ENCODE measurements at places on chromosomes 4 and X.

DNA sequence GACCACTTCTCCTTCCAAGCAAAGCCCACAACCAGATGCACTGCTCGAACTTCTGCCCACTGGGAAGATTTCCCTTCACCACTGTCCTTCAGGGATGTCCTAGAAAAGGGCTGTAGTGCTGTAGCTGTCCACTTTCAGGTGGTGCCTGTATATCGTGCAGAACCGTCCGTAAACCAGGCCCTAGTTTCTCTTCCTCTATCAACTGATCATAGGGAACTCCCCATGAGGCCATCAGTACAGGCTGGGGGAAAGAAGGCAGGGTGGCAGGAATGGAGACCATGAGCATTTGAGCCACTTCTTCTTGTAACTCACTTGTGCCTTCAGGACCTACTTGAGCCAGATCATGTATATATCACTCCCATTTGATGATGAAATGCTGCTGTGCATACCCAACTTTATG, 57.3 kb upstream of the FAM9B start:
- no peak for DNase-seq

GRCh38 chrX:100880368-100880767, 6.2 kb upstream of the NOX1 start:
- no peak for DNase-seq

GRCh38 chr4:73762409-73762808, 22.0 kb downstream of the CXCL8 start:
- no peak for DNase-seq

DNA sequence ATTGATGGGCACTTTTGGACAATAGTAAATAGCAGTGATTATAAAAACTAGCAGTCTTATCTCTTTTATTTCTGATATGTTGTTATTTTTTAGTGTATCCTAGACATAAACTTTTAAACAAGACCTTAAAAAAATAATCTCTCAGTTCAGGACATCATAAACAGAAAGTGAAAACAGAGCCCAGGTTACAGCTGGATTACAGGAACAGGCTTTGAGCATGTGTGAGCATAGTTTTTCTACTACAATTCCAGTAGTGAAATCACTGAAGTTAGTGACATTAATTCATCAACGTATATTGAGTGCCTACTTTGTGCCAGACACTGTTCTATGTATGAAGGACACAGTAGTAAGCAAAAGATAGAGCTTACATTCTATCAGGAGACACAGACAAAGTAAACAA, 16.9 kb downstream of the TRIM75 start:
- DNase-seq = no peak

DNA sequence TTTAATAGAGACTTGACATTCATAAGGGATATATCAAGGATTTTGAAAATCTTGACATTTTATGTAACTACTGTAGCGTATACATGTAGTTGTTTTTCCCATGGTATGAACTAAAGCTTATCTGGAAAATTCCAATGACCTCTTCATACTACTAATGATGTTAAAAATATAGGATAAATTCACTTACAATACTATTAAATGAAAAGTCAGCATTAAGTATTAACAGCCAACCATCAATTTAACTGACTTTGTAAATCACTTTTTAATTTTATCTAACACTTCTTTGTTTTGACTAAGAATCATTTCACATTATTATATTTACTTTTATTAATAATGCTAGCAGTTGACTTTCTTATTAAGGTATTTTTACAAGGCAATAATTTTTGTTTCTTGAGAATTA, 34.2 kb downstream of the DCK start:
- no peak for DNase-seq

DNA sequence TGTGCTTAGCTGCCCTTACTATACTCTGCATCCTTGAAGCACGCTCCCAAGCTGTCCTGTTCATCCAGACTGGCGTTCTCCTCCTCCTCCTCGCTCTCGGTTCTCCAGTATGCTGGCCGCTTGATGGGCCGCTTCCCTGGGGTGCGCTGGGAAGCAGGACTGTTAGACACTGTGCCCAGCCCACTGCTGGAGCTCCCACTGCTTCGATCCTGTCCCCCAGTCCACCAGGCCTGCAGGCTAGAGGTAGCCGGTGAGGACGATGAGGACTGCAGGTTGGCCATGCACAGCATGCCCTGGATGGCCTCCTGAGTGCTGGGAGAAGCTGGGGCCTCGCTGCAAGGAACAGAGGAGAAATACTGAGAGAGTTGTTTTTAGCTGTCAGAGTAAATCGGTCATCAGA, 59.4 kb downstream of the PHF8 start:
- no peak for DNase-seq

- DNase-seq = no peak
Observed at GRCh38 chr4:52369649-52370048, 289.5 kb downstream of the USP46 start.

GRCh38 chr4:149964001-149964796, 114.0 kb upstream of the DCLK2 start:
- no peak for DNase-seq

- DNase-seq = no peak
Observed at GRCh38 chrX:12986164-12986779, 11.4 kb downstream of the TMSB4X start.

DNA sequence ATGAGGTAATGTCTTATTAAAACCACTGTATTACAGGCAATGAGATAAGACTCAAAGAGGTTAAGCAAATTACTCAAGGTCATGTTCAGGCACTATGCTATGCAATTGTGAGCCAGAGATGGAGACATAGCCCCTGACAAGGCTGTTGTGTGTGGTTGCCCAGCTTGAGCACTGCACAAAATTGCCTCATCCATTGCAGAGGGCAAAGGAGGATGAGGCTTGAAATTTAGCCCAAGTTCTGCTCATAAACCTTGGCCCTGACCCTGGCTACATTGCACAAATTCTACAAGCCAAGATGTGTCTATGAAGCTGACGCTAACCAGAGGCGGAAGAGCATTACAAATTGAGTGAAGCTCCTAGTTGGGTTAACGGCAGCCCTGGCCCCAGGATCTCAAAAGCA, 65.6 kb upstream of the PGM2 start:
- DNase-seq = no peak

DNA sequence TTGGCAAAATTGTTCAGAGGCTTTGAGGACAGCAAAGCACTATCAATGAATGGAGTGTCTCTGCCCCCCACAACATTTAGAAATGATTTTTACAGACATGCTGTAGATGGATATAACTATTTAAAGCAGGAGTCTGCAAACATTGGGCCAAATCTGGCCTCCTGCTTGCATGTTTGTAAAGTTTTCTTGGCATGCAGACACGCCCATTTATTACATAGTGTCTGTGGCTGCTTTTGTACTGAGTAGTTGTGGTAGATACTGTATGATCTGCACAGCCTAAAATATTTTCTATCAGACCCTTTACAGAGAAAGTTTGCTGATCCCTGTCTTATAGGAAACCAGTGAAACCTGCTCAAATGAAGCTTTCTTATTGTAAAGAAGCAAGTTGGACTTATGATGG, 45.5 kb upstream of the PHEX start:
- no peak for DNase-seq

DNA sequence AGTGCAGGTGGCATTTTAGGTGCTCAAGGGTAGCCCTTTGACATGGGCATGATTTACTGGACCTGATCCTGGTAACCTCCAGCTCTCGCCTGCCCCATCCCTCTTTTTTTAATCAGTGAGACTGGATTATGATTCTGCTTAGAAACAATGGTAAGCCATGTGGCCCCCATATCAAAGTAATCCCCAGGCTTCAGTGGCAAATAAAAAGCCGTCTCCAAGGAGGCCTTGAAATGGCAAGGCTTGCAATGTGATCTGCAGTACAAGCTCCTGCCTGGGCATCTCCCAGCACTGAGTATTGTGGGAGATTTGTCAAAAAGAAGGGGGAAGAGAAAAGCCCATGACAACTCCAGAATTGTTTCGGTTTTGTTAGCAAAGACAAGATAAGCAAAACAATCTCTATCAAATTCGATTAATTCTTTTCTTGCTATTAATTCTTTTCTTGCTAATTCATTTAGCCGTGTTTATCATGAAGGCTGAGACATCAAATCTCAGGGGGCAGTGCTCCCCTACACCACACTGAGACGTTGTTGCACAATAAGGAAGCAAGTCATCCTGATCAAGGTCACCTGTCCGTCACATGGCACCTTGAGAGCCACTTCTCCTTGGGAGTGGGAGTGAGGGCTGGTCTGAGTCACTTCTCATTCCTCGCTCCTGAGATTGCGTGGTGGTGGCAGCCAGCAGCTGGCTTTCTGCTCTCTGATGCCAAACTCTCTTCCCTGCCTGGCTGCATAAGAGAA, 312.7 kb upstream of the GATB start:
- DNase-seq = no peak

- DNase-seq = no peak
Observed at GRCh38 chr4:123784626-123785025, 388.0 kb downstream of the SPRY1 start.

- no peak for DNase-seq
Observed at GRCh38 chrX:52923781-52924241, 26.7 kb downstream of the FAM156B start.

DNA sequence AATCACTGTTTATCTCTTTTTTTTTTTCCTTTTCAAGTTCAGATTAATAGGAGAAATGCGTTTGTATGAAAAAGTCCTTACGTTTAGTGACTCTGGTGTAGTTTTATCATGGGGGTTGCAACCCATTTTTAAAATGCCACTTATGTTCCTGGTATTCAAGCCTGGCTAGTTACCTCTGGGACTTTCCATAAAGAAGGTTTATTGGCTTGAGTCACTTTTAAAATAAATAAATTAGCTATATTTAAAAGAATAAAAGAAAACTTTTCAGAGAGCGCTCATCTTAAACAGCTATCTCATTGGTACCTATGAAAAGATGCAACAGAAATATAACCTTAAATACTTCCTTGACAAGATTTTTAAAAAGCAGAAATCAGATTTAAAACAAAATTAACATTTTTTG, 275.0 kb upstream of the IL1RAPL1 start:
- DNase-seq = no peak

GRCh38 chr4:112591593-112591992, 45.1 kb downstream of the ZGRF1 start:
- DNase-seq = no peak

- DNase-seq = no peak
Observed at GRCh38 chr4:180292339-180292738, 1950.9 kb upstream of the TENM3 start.

DNA sequence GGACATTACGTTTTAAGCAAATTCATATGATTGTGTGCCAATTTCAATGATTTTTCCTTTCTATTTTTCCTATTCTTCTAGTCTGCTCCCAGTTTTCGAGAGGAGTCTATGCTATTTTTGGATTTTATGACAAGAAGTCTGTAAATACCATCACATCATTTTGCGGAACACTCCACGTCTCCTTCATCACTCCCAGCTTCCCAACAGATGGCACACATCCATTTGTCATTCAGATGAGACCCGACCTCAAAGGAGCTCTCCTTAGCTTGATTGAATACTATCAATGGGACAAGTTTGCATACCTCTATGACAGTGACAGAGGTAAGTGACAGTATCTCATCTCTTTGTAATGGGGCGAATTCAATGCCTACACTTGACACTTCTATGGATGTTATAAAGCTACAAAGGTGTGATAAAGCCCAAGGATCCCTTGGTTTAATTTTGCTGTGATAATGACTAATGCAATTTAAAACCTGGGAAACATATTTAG, 83.0 kb downstream of the GRIA2 start:
- no peak for DNase-seq

- DNase-seq = no peak
Observed at GRCh38 chr4:1008840-1009541, 2.4 kb upstream of the FGFRL1 start.

GRCh38 chrX:1788300-1788911, 173.5 kb downstream of the ASMT start:
- no peak for DNase-seq

GRCh38 chr4:98245226-98245625, 16.0 kb upstream of the RAP1GDS1 start:
- no peak for DNase-seq

DNA sequence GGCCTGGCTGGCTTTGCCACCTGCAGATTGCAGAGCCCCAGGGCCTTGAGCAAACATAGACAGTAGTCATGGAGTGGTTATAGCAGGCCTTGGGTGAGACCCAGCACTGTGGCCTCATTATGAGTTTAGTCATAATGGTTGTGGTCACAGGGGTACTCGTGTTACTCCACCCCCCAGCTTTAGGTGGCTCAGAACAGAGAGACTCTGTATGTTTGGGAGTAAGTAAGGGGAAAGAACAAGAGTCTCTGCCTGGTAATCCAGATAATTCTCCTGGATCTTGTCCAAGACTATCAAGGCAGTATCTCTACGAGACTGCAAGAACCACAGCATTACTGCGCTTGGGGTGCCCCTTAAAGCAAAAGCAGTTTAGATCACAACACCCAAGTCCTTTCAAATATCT, 62.3 kb upstream of the SCRG1 start:
- no peak for DNase-seq

- DNase-seq = no peak
Observed at GRCh38 chrX:107551546-107551945, 76.8 kb upstream of the PRPS1 start.

- DNase-seq = no peak
Observed at GRCh38 chrX:7077241-7078230, 70.0 kb upstream of the STS start.

GRCh38 chrX:18649498-18649951, 22.4 kb downstream of the RS1 start:
- no peak for DNase-seq

DNA sequence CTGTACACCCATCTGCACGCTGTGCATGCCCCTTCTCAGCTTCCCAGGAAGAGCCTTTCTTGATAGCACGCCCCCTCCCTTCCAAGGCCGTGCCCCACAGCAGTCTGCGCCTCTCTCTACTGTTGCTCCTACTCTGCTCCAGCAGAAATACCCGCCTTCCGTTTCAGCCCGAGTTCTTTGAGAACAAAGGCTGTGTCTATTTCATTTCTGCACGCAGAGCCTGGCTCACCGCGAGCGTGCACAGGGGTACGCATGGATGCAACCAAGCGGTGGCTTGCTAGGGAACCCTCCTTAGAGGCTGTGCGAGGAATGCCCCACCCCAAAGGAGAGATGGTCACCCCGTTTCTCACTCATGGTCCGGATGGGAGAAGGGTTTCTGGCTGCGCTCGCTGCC, 485 bp downstream of the AADAT start:
- DNase-seq = no peak

Measured in stimulated activated CD4-positive, alpha-beta T cell treated with anti-CD3 and anti-CD28 coated beads, Interleukin-1b, Interleukin-23, amount 100 ng/mL, for 1 hour (primary cell).